ENCODE measurements at places on chromosomes 3 and 15.
A peak's percentile ranks its signal among the peaks of the same experiment; 100 is the strongest.

GRCh38 chr3:194315088-194315964 is 35.8 kb downstream of the CPN2 start:
- peak; percentile 49 for DNase-seq

DNA sequence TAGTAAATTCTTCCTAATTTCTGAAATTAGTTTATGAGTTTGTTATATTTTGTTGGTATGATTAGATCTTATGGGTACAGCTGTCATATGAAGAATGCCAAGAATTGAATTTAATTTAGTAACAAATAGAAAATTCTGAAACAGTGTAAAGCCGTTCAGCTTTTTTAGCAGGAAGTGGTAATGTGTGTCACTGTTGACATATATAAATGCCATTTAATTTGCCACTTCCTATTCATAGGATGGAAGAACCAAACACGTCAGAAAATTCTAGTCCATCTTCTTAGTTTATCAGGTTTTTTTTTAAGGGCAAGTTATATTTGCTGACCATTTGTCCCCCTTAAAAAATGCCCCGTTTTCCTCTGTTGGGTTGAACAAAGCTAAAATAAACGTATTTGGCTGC is 43.0 kb downstream of the RAB8B start:
- DNase-seq = no peak

DNA sequence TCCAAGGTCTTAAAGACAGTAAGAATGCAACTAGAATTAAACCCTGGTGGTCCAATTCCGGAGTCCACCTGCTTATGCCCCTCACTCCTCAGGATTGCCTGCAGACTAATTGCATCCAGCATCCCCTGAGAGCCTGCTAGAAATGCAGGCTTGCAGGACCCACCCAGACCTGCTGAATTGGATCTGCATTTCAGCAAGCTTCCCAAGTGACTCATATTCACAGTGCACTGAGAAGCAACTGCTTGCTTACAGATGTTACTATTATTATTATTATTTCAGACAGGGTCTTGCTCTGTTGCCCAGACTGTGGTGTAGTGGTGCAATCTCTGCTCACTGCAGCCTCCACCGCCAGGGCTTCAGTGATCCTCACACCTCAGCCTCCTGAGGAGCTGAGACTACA is 83.5 kb upstream of the VGLL4 start:
- no peak for DNase-seq

- DNase-seq = peak; percentile 58
Observed at GRCh38 chr15:60760646-60761504, 281.9 kb upstream of the ICE2 start.

DNA sequence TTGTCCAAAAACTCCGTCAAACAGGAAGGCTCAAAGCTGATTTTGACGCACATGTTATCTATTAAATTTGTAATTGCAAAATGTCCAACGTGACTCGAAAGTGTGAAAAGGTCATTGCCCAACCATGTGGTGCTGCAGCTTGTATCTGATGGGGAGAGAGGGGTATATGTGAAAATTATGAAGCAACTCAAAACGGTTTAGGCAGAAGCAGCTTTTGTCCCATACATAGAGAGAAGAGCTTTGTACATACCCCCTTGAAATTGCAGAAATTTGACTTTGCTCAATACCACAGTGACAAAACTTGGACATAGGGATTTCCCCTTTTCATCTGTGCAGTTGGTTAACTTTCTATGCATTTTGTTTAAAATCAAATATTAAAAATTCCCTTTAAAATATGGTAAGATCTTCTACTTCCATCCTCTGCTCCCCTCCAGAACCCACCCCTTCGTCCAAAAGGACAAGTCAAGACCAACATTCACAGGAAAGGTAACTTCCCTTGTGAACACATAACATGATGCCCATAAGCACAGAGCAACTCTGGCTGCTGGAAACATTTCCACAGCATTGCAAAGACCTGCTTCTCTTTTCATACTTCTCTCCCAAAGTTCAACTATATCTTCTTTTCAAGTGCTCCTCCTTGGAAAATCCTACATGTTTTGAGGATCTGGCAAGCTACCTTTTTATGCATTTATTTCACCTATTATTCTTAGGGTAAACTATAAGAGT is 253.7 kb upstream of the THBS1 start:
- DNase-seq = no peak

DNA sequence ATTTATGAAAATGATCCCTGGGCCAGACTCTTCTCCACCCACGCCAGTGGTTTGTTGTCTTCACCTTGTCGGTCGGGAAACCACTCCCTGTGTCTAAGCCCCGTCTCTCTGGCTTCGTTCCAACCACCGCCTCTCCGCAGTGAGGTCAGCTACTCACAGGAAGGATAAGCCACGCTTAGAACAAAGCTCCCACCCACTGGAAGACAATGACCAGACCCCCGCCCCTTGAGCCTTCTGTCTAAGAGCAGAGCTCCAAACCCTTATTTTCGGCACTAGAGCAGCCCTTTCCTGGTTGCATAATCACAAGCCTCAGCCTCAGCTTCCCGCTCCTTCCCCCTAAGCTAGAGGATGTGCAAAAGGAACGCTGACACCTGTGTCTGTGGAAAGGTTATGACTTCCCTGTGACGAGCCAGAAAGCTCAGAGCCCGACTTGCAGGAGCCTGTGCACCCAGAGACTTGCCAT is 114.9 kb upstream of the MEF2A start:
- no peak for DNase-seq

- no peak for DNase-seq
Observed at GRCh38 chr15:64163659-64164362, 989 bp upstream of the PPIB start.

GRCh38 chr15:51936105-51936478 is 35.5 kb downstream of the LEO1 start:
- no peak for DNase-seq

DNA sequence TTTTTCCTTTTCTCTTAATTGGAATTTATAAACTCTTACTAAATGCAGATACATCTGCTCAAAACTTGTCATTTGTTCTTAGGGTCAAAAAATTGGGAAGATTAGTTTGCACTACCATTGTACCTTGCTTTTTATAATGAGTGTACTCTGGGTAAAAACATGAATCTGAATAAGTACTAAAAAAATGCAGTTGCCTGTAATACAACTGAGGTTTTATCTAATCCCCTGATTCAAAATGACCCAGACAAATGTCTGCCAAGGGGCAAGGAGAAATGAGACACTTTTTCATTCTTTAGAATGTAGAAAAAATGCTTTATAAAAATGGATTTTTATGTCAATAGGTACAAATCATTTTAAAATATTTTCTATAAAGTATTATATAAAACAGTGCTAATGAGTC is 42.4 kb downstream of the RASA2 start:
- DNase-seq = no peak

DNA sequence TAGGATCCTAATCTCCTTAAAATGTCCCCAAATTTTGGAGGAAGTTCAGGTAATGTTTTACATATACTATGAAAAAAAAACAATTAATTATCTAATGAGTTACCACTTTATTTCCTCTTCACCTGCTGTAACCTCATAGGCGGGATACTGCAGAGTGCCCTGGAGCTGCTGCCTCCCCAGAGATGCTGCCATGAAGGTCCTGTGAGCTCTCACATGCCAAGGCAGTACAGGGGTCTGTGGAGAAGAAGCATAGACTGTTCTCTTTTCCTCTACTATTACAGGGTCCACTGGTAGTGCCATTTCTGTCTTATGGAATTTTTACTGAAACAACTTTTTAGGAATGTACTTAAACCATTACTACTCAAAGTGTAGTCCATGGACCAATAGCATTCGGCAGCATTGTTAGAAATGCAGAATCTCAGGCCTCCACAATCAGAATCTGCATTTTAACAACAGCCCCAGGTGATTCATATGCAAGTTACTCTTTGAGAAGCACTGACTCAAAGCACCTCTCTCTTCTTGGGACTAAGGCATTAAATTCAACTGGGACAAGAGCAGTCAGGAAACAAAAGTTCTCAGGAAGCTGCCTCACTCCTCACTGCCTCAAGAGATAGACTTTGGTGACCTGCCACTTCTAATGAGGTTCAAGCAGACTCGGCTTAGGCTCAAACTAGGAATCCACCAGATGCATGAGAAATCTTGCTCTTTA is 30.3 kb upstream of the CPOX start:
- DNase-seq = no peak

GRCh38 chr3:179715582-179715981 is 62.7 kb downstream of the USP13 start:
- DNase-seq = no peak

DNA sequence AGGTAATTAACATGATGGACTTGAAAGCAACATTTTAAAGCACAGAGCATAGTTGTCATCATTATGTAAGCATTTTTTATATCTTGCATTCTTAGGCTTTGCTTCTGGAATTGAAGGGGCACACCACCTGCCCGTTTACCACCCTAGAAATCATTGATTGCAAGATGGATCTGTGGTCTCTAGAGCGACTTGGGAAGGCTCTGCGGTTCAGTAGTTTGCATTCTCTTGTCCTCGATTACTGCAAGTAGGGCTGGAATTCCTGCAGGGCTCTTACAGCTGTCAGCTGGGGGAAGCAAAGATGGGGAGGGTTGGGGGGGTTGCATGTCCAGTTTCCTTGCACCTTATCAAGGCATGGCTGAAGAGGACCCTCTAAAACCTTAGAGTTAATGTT is 56.7 kb upstream of the RNF7 start:
- no peak for DNase-seq

DNA sequence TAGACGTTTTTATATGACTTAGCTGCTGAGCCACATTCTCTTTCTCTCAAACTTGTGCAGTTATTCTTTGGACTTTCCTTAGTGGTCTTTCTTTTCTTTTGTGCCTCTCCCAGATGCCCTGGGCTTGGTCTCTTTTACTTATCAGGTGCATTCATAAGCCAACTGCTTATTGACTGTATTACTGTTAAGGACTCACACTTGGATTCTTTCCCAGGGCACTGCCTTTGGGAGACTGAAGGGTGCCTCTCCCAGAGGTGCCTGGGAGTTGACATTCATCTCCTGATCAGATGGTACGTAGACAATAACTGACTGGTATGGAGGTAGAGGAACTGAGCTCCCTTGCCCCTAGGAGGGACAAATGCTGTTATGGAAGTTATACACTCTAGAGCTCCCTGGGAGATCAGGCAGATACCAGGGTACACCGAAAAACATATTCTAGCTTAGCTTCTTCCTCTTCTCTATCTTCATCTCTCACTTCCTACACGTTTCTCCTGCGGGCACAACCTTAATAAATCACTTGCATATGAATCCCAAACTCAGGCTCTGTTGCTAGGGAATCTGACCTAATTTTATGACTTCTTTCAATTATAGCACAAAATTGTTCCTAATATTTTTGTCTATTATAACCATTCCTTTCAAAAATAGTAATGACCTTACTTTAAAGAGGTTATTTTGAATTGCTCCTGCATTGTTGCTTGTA is 24.7 kb downstream of the PARP15 start:
- no peak for DNase-seq

- no peak for DNase-seq
Observed at GRCh38 chr15:26804063-26804804, 31.4 kb upstream of the GABRB3 start.

DNA sequence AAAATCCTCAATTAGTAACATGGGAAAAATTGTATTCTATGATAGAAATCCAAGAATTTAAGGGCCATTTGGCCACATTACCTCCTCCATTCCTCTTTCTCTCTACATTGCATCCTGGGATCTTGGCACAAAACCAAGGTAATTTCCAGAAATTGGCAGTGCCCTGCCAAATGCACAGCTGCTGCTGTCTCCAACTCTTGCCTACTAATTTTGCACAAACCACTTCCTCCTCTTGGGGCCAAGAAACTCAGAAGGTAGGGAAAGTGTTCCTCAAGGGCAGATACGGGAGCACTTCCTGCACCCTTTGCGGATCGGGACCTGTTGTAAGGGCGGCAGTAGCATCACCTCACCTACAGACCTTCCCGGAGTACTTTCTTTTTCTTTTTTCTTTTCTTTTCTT is 57.8 kb downstream of the MAP3K13 start:
- DNase-seq = no peak

- peak; percentile 70 for DNase-seq
Observed at GRCh38 chr15:56805466-56806147, 72.3 kb upstream of the ZNF280D start.

DNA sequence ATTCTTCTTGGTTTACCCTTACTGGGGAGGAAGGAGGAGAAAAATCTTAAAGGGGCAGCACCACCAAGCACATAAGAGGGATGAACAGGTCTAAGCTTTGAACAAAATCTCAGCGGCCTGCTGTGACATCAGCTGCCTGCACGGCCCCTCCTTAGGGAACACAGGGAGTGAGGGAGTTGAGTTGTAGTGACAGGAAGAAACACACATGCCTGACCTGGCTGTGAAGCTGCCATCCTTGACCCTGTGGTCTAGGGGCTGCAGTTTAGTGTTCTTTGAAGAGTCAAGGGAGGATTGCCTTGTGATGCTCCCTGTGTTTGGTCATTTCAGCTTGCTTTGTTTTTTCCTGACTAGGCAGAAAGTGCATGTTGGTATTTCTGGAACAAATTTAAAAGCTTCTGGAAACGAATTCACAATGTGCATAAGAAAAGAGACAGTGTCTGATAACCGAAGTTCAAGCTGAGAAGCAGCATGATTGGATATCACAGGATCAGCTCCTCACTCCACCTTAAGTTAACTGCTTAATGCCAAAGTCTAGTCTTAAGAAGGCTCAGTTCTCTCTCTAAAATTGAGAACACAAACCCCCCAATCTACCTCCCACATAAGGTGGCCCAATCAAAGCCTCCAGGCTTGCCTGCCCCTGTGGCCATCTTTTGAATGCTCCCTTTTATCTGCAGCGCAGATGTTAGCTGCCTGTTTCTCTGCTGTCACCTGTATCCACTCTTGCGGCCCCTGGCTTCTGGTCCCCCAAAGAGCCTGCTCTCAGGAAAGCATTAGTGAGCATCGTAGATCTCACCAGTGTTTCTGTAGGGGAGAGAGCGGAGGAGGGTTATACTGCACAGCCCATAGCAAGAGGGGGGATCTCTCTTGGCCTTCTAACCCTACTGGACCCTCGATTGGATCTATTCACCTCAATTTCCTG is 82.2 kb downstream of the SCN11A start:
- no peak for DNase-seq

GRCh38 chr3:107345822-107346405 is 31.3 kb upstream of the CCDC54 start:
- no peak for DNase-seq

DNA sequence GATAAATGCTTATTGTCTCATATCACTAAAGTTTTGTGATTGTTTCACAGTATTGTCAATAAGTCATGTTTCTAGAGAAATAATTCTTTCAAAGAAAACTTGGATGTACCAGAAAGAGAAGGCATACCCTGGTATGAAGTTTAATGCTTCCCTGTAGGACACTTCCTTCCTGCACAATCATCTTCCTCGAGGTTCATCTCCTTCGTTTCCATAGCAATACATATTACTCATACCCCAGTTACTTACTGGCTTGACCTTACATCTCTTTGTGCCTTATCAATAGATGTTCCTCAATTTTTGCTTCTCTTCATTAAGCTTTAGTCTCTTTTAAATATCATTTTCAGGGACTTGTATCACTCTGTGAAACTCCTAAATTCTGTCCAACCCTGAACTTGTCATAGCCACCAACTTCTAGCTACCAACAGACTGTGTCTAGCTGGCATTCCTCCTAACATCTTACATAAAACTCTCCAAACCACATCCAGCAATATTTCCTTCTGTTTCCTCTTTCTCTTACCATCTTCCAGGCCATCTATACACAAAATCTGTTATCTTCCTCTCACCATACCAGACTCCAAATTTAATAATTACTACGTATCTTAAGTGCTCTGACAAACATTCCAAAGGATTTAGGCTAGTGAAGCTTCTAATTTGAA is 134.3 kb downstream of the GADL1 start:
- peak; percentile 26 for DNase-seq
